Fibroblast of skin of left biceps (primary cell): ENCODE measurements at places on chromosomes 7 and 10.

GRCh38 chr7:71016401-71016800, 115.5 kb upstream of the GALNT17 start:
- no peak for DNase-seq

- DNase-seq = no peak
Observed at GRCh38 chr10:15374566-15374965, 3.5 kb upstream of the FAM171A1 start.

- no peak for DNase-seq
Observed at GRCh38 chr10:87615856-87616255, 43.8 kb upstream of the PAPSS2 start.

DNA sequence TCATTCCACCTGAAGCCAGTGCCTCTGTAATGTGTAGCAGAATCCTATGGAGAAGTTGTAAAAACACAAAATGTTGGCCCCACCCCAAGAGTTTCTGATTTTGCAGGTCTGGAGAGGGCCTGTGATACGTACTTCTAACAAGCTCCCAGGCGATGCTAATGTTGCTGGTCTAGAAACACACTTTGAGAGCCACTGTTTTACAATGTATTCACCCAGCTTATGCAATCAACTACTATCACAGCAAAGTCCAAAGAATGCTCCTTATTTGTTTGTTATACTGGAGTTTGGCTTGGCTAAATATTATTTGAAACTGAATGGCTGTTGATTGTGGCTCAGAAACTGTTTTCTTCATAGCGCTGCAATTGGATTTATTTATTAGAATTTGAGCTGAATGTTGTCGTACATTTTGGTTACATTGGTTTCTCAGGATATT, 44.3 kb downstream of the DNAJB9 start:
- no peak for DNase-seq

GRCh38 chr10:20485554-20485953, 411.6 kb downstream of the NEBL start:
- no peak for DNase-seq

- DNase-seq = peak; percentile 54
Observed at GRCh38 chr7:47610506-47611044, 28.7 kb upstream of the TNS3 start.

DNA sequence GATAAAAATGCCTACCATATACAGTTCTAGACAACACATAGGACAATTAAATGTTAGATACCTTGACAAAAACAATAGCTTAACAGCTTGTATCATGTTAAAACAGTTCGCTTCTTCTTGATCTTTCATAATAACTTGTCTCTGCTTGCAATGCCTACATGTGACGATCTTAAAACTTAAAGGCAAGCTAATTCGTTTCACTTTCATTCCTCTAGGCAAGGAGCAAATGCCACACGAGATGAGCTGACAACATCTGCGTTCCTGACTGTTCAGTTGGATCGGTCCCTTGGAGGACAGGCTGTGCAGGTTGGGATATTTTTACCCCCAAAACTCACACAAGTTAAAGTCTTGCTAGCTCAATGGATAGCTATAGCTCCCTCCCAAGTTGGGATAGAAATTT, 51.6 kb upstream of the ARL4A start:
- no peak for DNase-seq

DNA sequence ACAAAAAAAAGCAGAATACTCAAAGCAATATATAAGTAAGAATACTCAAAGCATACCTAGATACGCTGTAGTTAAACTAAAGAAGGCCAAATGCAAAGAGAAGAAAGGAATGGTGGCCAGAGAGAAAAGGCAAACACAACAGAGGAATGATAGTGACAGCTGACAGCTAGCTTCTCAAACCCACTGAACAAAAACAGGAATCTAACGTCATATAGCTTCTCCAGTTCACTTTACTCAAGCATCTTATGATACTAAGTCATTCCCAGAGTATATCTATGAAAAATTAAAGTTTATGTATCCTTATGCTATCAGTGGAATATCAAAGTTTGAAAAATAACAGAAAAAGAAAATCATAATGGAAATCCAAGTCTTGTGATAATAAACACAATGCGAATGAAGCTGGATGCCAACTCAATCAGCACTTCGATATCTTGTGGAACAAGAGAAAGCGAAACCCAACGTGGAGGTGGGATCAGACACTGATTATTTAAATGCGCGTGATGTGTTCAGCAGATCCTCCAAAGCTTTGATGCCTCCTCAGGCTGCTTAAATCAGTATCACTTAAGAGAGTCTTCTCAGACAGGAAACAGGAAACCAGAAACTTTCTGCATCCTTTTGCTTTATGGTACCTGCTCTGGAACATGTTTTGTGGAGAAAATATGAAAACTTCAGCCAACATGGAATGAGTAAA, 102.8 kb downstream of the PIP4K2A start:
- no peak for DNase-seq

GRCh38 chr7:128409596-128410450, at the start of gene IMPDH1:
TSS of gene IMPDH1 (minus strand) at chr7:128409982. CDS start at chr7:128409901, 81 bp downstream.
- peak; percentile 69 for DNase-seq

GRCh38 chr7:144761493-144761892, 74.4 kb downstream of the TPK1 start:
- no peak for DNase-seq

DNA sequence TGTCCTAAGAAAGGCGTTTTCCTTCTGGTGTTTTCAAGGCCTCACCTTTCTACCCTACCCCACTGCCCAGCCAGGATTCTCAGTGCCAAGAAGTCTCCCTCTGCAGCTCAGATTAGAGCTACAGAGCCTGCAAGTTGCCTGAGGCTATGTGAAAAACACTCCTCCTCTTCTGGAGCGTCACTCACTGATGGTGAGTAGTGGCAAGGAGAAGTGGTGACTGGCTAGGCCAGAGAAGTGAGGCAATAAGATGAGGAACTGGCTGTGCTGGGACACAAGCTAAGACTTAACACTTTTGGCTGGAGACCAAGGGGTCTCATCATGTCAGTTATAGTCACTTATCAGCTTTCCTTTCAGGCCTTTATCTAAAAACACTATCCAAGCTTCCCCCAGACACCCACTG, 86.7 kb upstream of the PRKAR2B start:
- DNase-seq = no peak

DNA sequence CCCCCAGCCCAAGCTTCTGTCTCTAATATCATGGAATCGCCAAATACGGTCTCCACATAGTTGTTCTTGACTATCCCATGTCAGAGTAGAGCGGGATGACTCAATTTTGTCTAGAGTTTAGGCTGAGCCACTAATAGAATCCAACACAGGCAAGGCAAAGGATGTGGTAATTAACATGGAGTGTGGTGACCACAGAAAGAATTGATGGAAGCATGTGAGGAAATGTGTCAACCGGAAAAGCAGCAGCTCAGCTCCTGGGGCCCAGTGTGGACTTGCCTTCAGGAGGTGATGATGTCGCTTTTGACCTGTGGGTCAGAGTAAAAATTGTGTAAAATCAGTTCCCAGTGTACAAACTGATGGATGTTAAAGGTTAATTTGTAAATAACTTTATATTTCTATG, 139.3 kb upstream of the KLF6 start:
- peak; percentile 74 for DNase-seq

- no peak for DNase-seq
Observed at GRCh38 chr7:148241700-148242293, 348.8 kb upstream of the C7orf33 start.

DNA sequence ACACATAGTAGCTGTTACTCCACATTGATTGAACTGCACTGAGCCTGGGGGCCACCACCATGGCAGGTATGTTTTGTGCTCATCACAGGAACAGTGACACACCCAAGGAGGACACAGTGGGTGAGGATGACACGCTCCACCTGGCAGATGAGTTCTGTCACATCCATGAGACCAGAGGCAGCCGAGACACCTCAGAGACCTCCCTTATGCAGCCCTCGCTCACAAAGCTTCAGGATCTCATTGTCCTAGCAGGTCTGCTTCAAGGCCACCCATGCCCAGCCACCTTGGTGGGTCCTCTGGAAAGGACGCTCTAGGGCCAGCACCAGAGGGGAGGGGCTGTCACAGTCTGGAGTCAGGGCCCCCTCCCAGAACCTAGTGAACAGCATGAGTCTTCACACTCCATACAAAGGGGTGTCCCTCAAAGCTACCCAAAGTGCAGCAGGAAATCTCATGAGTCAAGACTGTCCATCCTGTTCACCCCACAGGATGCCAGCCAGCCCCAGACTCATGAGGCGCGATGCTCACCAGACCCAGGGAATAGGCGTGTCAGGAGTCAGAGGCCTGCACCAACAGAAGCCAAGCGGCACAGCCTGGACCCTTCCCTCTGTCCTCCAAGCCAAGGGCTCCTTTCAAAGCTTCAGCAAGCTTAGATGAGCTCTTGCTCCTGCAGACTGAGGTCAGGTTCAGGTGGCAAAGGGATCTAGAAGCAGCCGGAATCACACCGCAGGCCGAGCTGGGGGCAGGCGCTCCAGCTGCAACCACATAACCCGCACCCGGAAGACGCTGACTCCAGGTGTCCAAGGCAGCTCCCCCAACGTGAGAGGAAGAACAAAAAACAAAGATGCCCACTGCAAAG, 9.6 kb downstream of the FAM53B start:
- DNase-seq = no peak

GRCh38 chr7:17638727-17639126, 301.6 kb downstream of the SNX13 start:
- DNase-seq = no peak

DNA sequence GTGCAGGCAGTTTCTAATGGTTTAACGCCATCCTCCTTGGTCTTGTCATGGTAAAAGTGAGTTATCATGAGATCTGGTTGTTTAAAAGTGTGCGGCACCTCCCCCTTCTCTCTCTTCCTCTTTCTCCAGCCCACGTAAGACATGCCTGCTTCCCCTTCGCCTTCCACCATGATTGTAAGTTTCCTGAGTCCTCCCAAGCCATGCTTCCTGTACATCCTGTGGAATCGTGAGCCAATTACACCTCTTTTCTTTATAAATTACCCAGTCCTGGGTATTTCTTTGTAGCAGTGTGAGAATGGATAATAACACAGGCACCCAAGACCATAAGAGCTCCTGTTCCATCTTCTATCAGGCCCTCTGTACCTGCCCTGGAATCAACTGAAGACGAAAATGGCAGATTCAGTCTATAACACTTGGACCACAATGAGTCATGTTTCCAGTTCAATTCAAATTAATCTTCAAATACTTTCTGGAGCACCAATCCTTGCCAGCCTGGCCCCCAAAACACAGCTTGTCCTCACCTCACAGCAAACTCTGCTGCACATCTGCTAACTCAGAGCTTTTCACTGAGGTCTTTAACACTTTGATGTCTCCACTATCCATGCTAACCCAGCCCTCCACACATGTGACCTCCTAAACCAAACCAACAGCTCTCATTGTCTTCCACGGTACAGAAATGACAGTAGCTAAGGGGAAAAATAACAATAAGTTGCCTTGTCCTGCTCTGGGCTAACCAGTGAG, 73.2 kb downstream of the SFMBT2 start:
- DNase-seq = no peak

DNA sequence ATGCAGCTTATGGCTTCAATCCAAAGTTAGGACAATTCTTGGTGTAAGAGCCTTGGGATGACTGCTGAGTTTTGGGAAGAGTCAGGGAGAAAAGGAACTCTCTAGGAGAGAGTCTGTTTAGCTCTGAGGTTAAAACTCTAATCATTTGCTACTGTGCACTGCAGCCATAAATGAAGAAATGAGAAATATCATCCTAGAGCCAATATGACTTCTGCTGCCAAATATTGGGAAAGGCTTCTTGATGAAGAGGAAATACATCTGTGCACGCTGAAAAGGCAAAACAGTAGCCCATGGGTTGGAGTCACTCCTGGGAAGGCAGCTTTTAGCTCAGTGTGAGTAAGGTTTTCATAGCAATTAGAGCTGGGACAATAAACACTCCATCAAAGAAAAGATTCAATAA, 308.8 kb downstream of the SFMBT2 start:
- DNase-seq = no peak

- no peak for DNase-seq
Observed at GRCh38 chr7:153524070-153524601, 528.1 kb upstream of the DPP6 start.

- DNase-seq = no peak
Observed at GRCh38 chr10:80132299-80133139, at the start of gene PLAC9. TSS of gene PLAC9 (plus strand) at chr10:80132730. CDS start at chr10:80132763, 33 bp downstream.

DNA sequence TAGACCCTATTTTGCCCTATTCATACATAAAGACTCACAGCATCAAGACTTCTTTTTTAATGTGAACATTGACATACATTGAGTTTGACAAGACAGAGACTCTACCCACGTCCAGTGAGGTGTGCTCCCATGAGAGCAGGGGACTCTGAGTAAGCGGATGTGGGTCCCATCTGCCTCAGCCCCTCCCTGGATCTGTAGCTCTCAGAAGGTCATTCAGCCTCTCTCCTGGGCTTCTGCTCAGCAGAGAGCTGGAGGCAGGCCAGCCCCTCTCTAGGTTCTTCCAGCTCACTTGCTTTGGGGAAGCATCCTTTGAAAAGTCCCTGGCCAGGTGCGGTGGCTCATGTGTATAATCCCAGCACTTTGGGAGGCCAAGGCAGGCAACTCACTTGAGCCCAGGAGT, 146.9 kb upstream of the ZMIZ1 start:
- DNase-seq = no peak

- no peak for DNase-seq
Observed at GRCh38 chr7:80991654-80992053, 72.8 kb upstream of the SEMA3C start.

- no peak for DNase-seq
Observed at GRCh38 chr10:1739751-1740150, 2.4 kb upstream of the ADARB2 start.

DNA sequence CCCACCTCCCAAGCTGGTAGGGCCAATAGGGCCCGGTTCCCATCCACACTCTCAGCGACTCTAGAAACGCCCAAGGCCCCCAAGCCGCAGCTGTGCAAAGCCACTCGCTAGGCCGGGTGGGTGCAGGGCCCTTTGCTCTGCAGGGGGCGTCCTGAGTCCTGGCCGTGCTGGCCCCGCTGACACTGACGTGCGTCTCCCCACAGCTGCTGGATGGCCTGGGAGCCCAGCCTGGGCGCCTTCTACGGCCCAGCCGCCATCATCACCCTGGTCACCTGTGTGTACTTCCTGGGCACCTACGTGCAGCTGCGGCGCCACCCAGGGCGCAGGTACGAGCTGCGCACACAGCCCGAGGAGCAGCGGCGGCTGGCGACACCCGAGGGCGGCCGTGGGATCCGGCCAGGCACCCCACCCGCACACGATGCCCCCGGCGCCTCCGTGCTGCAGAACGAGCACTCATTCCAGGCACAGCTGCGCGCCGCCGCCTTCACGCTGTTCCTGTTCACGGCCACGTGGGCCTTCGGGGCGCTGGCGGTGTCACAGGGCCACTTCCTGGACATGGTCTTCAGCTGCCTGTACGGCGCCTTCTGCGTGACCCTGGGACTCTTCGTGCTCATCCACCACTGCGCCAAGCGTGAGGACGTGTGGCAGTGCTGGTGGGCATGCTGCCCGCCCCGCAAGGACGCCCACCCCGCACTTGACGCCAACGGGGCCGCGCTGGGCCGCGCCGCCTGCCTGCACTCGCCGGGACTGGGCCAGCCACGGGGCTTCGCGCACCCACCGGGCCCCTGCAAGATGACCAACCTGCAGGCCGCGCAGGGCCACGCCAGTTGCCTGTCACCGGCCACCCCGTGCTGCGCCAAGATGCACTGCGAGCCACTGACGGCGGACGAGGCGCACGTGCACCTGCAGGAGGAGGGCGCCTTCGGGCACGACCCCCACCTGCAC, 31.6 kb upstream of the KNDC1 start:
- DNase-seq = no peak
